Caco-2 (cell line): ENCODE measurements at places on chromosomes 2 and 18. TPM values are rescaled to one million over a fixed set of nuclear protein-coding genes. Genes with fewer than 3 reads are reported as not detected.

DNA sequence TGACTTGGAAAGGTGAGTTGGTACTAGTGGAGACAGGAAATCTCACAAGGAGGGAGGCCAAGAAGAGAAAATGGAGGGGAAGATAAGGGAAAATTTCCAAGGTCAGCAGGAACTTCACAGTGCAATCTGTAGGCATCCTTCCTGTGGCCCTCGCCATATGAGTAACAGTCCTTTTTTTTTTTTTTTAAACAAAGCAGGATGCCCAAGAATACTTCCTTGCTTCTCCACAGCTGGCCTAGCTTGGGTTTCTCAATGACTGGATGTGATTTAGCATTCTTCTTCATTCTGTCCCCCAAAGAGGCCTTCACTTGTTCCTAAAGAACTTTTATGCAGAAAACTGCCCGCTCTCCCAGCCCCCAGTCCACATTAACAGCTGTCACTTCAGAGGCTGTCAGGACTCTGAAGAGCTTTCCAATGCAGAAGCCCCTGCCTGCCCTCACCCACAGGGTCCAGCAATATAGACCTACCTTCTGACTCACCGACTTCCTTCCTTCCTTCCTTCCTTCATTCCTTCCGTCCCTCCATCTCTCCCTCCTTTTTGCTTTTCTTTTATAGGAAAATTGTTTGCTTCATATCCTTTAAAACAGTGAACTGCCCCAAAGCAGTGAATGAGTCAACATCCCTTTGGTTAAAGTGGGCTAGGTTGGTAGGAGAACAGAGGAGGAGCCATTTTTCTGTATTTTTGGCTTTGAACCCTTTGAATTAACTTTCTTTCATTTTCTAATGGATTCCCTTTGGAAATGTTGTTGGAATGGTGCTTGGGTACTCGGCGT is 172.0 kb downstream of the MGAT5 start:
- no peaks in the 10 kb centered on the region for H3K27me3 ChIP-seq
- no peak for DNase-seq
- H3K4me3 ChIP-seq = no peak overlapping the region
- no peaks in the 10 kb centered on the region for H3K4me1 ChIP-seq
- H3K36me3 ChIP-seq = no peaks in the 10 kb centered on the region

DNA sequence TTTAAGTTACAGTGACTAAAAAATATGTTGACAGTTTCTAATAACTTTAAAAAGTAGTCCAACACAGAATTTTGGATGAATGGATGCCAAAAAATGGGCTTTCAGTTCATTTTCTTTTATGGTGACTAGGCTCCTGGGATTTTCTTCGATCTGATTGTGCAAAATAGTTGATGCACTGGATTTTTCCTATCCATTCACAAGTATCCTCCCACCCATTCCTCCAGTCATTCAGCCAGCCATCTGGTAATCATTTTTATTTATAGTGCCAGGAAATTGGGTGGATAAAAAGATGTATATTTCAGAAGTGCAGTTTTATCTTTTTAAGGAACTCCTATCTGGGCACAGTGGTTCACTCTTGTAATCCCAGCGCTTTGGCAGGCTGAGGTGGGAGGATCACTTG is 175.1 kb downstream of the PTPRM start:
- no peak for DNase-seq
- peaks cover 42% of the 10 kb centered on the region for H3K4me1 ChIP-seq
- H3K4me3 ChIP-seq = no peak overlapping the region
- H3K27me3 ChIP-seq = no peaks in the 10 kb centered on the region
- H3K27ac ChIP-seq = no peak overlapping the region

SPC25 gene
- 28.0 and 32.6 TPM in 2 replicates for total RNA-seq

- H3K36me3 ChIP-seq = no peaks in the 10 kb centered on the region
- H3K4me1 ChIP-seq = no peaks in the 10 kb centered on the region
- H3K4me3 ChIP-seq = no peak overlapping the region
- no peak overlapping the region for H3K27ac ChIP-seq
- no peaks in the 10 kb centered on the region for H3K27me3 ChIP-seq
- DNase-seq = no peak
These were observed 52.8 kb downstream of the LDLRAD4 start for GRCh38 chr18:13271302-13271911.

NAT8 gene
- not detected in 2 replicates for total RNA-seq

- no peaks in the 10 kb centered on the region for H3K36me3 ChIP-seq
- no peaks in the 10 kb centered on the region for H3K27me3 ChIP-seq
- H3K4me3 ChIP-seq = no peak overlapping the region
- DNase-seq = no peak
- H3K27ac ChIP-seq = no peak overlapping the region
These were observed 185.6 kb upstream of the COL3A1 start for GRCh38 chr2:188788621-188789020.

DNA sequence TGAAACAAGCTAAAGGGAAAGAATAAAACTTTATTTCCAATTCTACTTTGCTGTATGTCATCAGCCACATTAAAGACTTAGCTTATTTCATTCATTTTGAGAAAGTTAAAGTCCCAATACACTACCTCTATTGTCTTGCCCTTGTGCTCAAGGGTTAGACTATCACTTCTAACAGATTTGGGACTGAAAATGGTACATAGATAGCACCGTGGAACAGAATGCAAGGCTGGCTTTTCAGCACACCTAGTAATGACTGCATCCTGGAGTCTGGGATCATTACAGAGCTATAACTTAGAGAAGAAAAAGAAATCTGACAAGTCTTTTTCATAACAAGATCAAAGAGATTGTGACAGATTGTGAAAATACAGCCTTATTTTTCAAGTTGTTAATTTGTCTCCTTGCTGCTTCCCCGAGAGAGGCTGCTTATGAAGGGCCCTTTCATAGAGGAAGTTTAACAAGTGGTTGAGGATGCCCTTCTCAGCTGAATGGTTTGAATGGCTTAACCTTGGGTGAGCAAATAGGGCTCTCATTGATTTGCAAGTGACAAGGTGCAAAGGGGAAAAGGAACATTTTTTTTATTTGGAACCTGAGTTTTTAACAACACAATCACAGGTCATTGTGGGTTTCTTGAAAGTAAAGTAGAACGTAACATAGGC is 371.8 kb downstream of the EPHA4 start:
- H3K27ac ChIP-seq = peak overlapping the region; percentile 39
- no peaks in the 10 kb centered on the region for H3K27me3 ChIP-seq
- H3K4me1 ChIP-seq = peaks cover 34% of the 10 kb centered on the region
- DNase-seq = no peak
- no peak overlapping the region for H3K4me3 ChIP-seq

EHBP1 gene
- total RNA-seq = 120 and 123 TPM in 2 replicates
